ENCODE measurements at places on chromosomes 7 and 10. TPM values are rescaled to one million over a fixed set of nuclear protein-coding genes. Genes with fewer than 3 reads are reported as not detected.

- no peak for DNase-seq
These were observed 6.5 kb downstream of the SNX8 start for GRCh38 chr7:2307690-2308107.

- no peak for DNase-seq
These were observed 72.6 kb upstream of the FHIP2A start for GRCh38 chr10:114749014-114749413.

DNA sequence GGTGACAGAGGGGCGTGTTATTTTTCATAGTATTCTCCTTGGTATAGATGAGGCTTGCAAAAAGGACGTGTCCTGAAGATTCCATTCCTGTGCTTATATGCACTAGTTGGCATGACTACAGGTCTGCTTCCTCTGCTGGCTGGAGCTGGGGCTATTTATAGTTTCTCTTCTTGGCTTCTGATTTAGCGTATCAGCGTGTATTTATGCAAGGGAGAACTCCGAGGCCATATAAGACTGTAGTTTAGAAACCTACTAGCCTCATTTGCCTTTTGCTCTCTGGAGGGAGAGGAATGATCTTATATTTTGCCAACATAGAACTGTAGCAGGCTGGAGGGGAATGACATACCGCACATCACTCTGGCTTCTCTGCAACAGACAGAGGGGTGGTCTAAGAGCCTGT is 39.7 kb downstream of the CACNB2 start:
- DNase-seq, result peak; percentile 4

DNA sequence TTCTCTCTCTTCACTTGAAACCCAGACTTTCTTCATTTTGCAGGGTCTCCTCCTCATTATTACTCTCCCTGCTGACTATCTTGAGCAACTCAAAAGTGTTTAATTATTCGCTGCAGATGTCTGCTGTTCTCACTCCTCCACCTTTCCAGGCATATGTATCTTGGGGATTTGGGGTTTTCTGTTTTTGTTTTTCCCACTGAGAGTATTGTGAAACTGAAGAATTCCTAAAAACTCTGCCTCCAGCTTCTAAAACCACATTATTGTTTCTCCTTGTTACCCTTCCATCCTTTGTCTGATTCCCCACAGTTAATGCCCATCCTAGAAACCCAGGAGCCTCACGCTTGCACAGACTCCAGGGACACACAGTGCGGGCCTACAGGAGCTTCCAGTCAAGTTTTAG is 51.3 kb downstream of the WNT2 start:
- no peak for DNase-seq

GRCh38 chr7:112896026-112896601 is 105.9 kb upstream of the TMEM168 start:
- DNase-seq, result no peak

HABP2 gene
- not detected for total RNA-seq

DNA sequence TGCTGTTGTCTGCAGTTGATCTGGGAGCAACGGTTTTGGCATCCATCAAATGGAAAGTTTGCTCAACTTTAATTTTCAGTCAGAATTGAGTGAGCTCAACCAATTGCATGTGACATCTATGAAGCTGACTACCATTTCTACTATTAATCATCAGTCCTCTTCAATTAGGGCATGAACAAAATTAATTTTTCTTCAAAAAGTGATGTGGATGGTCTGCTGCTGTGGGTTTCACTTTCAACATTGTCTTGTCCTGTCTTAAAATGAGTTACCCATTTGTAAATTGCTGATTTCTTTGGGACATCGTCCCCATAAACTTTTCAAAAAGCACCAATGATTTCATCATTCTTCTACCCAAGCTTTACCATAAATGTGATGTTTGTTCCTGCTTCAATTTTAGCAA is 176.7 kb upstream of the LRRN3 start:
- DNase-seq, result no peak

GRCh38 chr7:125197731-125198393 is 268.2 kb upstream of the POT1 start:
- no peak for DNase-seq
